ENCODE measurements at places on chromosomes 12 and 14. TPM values are rescaled to one million over a fixed set of nuclear protein-coding genes. Genes with fewer than 3 reads are reported as not detected.

ARHGEF40 gene
- total RNA-seq = 6.2 TPM

GLS2 gene
- total RNA-seq = 0.26 TPM

RNU4-1 gene
- not detected for total RNA-seq

TSHR gene
- total RNA-seq = not detected

C12orf56 gene
- under 0.01 TPM for total RNA-seq

M6PR gene
- 205 TPM for total RNA-seq

OR4E2 gene
- not detected for total RNA-seq

ACSS3 gene
- total RNA-seq = not detected

IL23A gene
- not detected for total RNA-seq

OTOGL gene
- total RNA-seq = 0.63 TPM

TAS2R14 gene
- total RNA-seq = 0.92 TPM

ALKBH1 gene
- 12.7 TPM for total RNA-seq

MYF6 gene
- total RNA-seq = not detected

CLEC14A gene
- 256 TPM for total RNA-seq

TCL1B gene
- not detected for total RNA-seq

C12orf60 gene
- 0.79 TPM for total RNA-seq

AICDA gene
- total RNA-seq = not detected

SLC25A47 gene
- total RNA-seq = 0.04 TPM

DNAAF2 gene
- 10.2 TPM for total RNA-seq

CFAP73 gene
- total RNA-seq = not detected

PLCZ1 gene
- not detected for total RNA-seq

RHOJ gene
- 65.8 TPM for total RNA-seq

CACNA1C gene
- total RNA-seq = not detected
